ENCODE measurements at places on chromosomes 5 and 9.

DNA sequence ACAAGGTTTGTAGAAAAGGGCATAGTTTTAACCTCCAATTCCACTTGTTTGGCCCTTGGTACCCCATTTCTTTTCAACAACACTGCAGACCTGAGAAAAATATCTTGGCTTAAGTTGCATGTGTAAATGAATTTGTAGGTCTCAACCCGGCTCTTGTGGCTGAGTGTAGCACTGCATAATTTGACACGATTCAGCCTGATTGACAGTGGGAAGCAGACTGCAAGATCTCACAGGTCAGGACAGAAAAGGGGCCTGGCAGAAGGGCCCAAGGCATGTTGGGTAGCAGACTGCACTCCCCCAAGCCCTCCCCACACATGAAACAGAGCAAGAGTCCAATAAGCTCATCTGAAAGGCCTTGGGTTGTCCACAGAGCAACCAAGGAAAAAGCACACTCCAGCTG lies 169.7 kb upstream of the SMARCA2 start:
- no peak for DNase-seq

GRCh38 chr5:58235299-58235698 lies 224.6 kb downstream of the PLK2 start:
- DNase-seq = no peak

DNA sequence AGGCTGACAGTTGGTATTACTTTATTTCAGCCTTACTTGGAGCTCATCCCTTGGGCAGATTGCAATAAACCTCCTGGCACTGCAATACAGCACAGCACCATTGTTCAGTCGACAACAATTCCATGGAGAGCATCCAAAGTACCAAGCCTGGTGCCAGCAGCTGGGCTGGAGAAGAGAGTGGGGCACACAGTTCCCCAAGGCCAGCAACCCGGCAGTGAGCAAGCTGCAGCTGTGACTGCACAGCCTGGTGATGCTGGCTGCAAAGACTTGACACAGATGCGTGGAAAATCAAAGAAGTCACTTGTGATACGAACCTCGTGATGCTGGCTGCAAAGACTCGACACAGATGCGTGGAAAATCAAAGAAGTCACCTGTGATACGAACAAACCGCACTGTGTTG lies 125.4 kb downstream of the ATPSCKMT start:
- peak; percentile 49 for DNase-seq

DNA sequence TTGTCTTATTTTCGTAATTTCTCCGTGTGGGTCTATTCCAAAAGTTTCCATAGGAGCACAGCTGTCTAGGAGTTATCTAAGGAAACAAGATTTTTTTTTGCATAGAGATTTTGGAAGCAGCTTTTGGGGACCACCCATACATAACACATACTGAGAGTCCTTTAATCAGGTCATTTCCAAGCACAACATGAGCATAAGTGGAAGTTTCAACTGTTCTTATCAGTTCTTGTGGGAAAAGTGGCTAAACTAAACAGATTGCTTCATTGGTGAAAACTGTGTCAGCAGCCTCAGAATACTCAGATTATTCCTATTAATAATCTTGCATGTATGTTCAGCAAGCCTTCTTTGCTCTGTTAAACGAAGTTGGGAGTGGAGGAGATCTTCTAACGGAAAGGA lies 153.6 kb upstream of the TYRP1 start:
- DNase-seq = no peak

DNA sequence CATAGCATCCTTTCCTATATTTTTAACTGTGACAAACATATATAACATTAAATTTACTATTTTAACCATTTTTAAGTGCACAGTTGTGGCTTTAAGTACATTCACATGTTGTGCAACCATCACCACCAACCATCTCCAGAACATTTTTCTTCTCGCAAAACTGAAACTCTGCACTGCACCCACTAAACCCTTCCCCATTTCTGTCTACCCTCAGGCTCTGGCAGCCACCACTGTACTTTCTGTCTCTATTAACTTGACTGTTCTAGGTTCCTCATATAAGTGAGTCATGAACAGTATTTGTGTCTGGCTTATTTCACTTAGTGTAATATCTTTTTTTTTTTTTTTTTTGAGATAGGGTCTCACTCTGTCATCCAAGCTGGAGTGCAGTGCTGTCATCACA lies 25.5 kb downstream of the KCNMB1 start:
- DNase-seq = no peak

GRCh38 chr5:151100681-151101080 lies 19.8 kb upstream of the TNIP1 start:
- no peak for DNase-seq

- no peak for DNase-seq
Observed at GRCh38 chr9:23322392-23322791, 503.6 kb downstream of the ELAVL2 start.

DNA sequence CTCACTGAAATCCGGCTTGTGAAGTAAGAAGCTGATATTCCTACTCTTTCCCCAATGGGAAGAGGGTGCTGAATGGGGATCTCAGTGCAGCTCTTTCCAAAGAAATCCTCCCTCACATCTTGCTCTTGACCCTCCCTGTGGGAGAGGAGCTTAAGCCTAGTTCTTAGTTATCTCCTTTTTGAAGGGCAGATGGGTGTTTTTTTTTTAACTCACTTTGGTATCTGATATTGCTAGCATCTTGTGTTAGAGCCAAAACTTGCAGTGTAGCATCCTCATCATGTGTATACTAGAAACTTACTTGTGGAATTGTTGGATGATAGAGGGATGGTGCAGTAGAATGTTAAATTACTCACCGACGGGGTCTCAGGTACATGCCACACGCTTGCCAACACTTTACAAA lies 90.2 kb downstream of the F2RL2 start:
- DNase-seq = no peak

GRCh38 chr5:58327289-58327688 lies 132.6 kb downstream of the PLK2 start:
- DNase-seq = no peak

Data from left ventricle myocardium inferior (tissue), 1 donor.